ENCODE measurements at places on chromosomes 1 and 21.
A peak's percentile ranks its signal among the peaks of the same experiment; 100 is the strongest.

GRCh38 chr1:238345837-238346236 lies 455.1 kb upstream of the ZP4 start:
- no peak for DNase-seq

DNA sequence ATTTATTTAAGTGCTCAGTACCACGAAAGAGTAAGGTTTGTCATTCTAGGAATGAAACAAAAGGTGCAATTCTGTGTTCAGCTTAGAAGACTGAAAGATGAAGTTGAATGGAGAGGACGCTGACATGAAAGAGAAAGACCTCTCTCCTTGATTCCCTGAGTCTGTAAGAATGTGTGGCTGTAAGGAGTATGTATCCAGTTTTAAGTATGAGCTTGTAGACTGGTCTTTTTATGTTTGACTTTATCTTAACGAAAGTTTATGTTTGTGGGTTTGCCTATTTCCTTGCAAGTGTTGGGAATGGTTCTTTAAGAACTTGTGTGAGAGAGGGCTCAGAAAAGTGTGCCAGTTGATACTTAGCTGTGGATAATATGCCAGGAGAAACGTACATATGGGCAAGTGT lies 1.4 kb downstream of the CHD1L start:
- no peak for DNase-seq

- no peak for DNase-seq
These were observed 500.5 kb downstream of the BRINP3 start for GRCh38 chr1:189977184-189977583.

GRCh38 chr1:85850238-85850637 lies 142.0 kb upstream of the ZNHIT6 start:
- no peak for DNase-seq

DNA sequence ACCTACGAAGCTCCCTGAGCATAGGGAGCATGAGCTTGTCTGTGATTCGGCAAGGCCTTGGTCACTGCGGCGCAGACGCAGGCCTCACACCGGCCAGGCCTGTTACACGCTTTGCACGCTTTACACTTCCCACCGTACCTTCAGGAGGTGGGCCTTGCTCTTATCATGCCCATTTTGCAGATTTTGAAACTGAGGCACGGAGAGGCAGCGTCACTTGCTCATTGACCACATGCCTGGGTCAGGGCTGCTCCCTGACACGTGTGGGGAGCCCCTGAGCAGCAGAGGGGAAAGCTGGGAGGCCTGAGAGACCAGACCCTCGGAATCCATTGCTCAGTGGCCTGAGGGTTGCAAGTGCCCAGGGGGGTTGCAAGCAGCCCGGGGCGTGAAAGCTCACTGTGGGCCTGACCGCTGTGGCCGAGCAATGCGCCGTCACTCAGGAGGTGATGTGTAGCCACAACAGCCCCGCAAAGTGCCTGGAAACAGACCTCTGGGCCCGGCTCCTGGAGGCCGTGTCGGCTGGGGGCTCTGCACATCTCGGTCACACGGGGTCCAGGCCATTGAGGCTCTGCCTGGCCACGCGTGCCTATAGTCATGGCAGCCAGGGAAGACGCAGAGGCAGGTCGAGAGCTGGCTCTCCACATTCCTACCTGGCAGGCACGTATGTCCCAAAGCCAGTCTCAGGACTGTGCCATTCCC lies 6.9 kb downstream of the ARHGEF16 start:
- DNase-seq, result no peak

GRCh38 chr1:36937371-36937770 lies 96.9 kb downstream of the GRIK3 start:
- DNase-seq, result no peak

DNA sequence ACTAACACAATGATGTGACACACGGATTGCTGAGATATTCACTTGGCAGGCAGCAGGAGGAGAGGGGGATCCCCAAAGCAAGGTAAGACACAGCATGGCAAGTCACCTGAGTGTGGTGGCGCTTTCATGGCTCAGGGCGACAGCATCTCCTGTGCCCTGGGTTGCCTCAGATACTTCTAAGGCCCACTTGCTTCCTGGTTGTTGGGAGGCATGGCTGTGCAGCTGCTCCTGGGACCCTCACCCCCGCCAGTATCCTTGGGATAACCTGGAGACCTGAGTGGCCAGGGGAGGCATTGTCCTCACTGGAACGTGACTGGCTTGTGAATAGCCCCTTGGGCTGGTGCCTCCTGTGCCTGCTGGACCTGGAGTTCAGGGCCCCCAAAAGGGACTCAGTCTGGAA lies 69.8 kb downstream of the STUM start:
- DNase-seq, result peak; percentile 54

DNA sequence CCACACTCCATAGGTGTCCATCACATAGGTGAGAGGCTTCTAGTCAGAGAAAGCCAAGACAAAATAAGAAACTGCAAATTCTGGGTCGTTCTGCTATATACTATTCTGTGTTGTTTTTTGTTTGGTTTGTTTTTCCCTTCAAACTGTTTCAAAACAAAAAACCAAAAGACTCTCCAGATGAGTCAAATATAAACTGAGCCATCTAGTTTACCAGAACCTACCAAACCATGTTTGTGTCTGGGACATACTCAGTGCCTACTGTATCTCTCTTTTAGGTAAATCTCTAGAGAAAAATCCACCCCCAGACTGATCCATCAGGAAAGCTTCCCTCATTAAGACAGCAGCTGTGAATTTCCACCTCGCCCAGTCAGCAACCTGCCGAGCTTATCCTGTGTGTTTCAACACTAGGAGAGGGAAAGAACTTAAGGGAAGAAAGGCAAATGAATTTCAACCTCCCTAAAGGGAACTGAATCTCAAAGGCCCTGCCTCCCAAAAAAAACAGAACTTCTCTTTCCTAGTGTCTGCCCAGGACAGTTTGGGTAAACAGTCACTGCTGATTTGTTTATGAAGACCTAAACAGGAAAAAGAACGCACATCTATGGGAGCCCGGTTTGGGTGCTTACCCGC lies 17.2 kb downstream of the PPT1 start:
- no peak for DNase-seq
